ENCODE measurements at places on chromosomes 16 and 17. TPM values are rescaled to one million over a fixed set of nuclear protein-coding genes. Genes with fewer than 3 reads are reported as not detected.

DNA sequence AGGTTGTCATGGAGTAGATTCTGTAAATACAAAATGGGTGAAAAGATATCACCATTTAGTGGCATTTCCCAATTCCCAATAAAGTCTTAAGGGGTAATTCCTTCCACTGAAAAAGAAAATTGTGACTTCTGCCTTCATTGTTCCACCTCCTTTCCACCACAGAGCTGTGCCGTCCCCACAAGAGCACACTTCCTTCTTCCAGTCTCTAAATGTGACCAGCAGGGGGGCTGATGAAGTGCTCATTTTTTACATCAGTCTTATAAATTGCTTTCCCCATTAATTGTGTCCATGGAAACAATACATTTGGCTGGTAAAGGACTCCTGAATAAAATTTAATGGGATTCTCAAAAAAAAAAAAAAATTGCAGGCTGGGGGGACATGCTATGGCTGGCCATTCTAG, 260.8 kb upstream of the PSMD7 start:
- DNase-seq = no peak

GRCh38 chr16:64864232-64864809, 257.5 kb downstream of the CDH11 start:
- DNase-seq = no peak

DNA sequence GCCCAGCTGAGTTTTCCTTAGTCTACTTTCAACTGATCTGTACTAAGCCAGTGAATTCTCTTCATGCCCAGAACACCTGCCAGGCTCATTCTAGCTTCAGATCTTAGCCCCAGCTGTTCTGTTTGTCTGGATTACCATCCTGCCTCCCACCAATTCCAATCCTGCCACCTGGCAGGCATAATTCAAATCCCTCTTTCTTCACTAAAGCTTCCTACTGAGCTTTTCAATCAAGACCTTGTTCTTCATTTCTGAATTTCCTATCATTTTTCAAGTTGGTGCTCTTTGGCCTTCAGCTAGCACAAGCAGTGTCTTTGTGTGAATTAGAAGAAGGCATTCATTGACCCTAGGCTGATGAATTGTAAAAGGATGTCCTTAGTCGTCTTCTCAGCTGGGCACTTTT, 357.6 kb downstream of the UTP18 start:
- no peak for DNase-seq

- DNase-seq = no peak
These were observed 4.5 kb upstream of the ZC3H7A start for GRCh38 chr16:11801481-11802021.

GRCh38 chr17:65290616-65291015, 153.4 kb downstream of the RGS9 start:
- no peak for DNase-seq

TACO1 gene
- polyA plus RNA-seq = 54.9 TPM
